ENCODE measurements at places on chromosomes 1 and 21.

DNA sequence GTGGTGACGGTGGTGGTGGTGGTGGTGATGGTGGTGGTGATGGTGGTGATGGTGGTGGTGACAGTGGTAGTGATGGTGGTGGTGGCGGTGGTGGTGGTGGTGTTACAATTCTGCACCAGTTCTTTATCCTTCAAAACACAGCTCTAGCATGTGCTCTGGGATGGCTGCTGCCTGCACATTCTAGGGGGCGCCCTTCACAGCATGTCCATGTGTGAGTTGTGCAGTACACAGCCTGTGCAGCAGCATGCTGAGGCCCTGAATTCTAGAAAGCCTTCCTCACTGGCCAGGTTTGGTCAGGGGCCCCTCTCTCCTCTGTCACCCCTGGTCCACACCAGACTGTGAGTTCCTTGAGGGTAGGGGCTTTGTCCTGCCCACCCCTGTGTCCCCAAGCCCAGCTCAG is 67.7 kb downstream of the MATN1 start:
- DNase-seq: no peak
- no peaks in the 10 kb centered on the region for H3K4me1 ChIP-seq
- H3K27ac ChIP-seq: no peak overlapping the region
- H3K27me3 ChIP-seq: peaks cover 16% of the 10 kb centered on the region
- H3K4me3 ChIP-seq: no peak overlapping the region
- no peaks in the 10 kb centered on the region for H3K36me3 ChIP-seq

- H3K4me1 ChIP-seq: peaks cover 3% of the 10 kb centered on the region
- no peaks in the 10 kb centered on the region for H3K27me3 ChIP-seq
- DNase-seq: no peak
- H3K36me3 ChIP-seq: no peaks in the 10 kb centered on the region
- H3K27ac ChIP-seq: no peak overlapping the region
Measured at GRCh38 chr21:26570203-26570602, 2.9 kb downstream of the CYYR1 start.

GRCh38 chr1:162383516-162383915 is 2.0 kb downstream of the C1orf226 start:
- H3K27me3 ChIP-seq: no peaks in the 10 kb centered on the region
- H3K36me3 ChIP-seq: no peaks in the 10 kb centered on the region
- no peak overlapping the region for H3K27ac ChIP-seq
- DNase-seq: no peak
- H3K4me3 ChIP-seq: no peak overlapping the region
- H3K4me1 ChIP-seq: no peaks in the 10 kb centered on the region

GRCh38 chr1:30984165-30984889 is 75.8 kb upstream of the SDC3 start:
- peak overlapping the region; percentile 31 for H3K27ac ChIP-seq
- peaks cover 43% of the 10 kb centered on the region for H3K4me1 ChIP-seq
- no peak overlapping the region for H3K4me3 ChIP-seq

DNA sequence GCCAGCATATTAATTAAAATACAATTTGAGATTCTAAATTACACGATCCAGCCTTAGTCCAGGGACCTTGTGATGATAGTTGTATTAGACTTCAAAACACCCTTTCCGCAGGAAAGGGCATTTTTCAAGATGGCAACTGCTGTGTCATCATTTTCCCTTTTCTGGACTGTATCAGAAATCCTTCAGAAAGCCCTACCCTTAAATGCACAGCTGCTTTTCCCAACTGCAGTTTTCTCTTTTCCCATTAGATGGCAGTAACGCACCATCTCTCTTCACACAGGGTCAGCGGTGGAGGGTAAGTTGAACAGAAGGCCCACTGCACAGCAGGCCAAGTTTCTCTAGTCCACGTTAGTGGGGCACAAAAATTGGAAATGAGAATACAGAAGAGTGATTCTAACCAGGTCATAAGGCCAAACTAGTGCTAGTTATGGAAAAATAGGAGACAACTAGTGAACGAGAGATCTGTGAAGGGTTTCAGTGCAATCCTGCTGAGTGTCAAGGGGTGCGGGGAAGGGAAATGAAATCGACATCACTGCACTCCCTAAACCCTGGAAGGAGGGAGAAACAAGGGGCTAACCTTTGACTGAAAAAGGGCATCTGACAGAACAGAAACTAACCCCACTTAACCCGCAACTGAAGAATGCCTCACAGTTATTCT is 22.1 kb upstream of the TDRD10 start:
- H3K27me3 ChIP-seq: no peaks in the 10 kb centered on the region
- H3K4me1 ChIP-seq: peaks cover 43% of the 10 kb centered on the region
- no peak for DNase-seq
- peaks cover 13% of the 10 kb centered on the region for H3K36me3 ChIP-seq
- H3K4me3 ChIP-seq: no peak overlapping the region

All from lower lobe of right lung (tissue), 2 donors.